ENCODE measurements at places on chromosomes 7 and 10.
A peak's percentile ranks its signal among the peaks of the same experiment; 100 is the strongest.

DNA sequence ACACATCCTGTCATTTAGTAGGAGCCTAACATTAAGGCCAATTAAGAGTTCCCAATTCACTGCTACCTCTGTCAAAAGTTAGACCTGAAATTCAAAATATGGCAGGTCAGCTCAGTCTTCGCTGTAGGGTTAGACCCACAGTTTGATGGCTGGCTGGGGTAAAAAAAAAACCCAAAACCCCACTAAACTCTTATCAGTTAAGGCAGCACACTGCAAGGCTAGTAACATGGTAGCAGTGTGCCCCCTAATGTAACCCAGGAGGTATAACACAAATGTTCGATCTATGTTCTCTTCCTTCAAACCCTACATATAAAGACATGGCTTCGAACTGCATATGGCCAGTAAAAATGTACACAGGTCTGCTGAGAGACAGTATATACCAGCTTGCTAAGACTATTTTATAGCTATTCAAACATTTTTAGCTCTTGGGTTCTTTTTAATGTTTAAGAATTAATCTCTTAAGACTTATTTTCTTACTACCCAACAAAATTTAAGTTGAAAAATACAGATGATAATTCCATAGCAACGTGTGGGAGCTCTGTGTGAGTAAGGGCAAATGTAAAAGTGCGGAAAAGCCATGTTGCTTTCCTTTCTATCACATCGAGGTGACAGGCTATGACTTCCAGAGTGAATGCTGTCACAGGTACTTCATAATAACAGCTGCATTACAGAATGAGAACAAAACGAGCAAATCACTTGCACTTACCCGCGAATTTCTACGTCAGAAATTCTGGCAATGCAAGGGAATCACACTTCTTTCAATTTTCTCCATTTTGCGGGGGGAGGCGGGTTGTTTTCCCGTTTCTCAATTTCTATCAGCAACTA is 168.4 kb upstream of the IMMP2L start:
- DNase-seq: no peak

DNA sequence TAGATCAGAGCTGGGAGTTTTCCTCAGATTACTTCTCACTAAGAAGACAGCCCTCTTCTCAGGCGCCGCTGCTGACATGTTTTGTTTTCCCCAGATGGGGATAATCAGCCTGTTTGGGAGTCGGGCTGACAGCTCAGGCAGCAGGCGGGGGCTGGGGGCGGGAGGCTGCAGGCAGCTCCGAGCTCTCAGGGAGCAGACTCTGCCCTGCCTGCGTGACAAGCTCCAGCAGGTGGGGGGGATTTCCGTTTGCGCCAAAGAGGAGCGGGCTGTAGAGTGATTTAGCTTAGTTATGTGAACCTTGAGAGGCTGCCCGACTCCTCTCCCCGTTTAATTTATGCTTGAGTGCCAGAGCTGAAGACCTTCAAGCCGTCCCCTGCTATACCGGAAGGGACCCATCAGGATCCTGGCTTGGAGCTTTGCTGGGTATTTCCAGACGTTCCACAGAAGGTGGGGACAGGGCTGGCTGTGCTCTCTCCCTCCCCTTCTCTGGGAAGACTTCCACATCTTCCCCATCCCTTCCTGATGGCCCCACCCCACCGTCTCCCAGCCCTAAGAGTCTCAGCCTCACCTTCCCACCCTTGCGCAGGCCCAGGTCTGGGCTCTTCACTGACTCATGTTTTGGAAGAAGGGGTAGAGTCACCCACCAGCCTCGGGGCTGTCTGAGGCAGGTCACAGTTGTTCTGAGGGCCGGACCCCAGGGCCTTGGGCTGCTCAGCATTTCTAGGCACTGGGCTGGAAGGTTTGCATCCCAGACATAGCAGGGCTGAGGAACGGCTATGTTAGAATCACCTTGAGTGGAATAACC is 24.7 kb upstream of the ADCYAP1R1 start:
- DNase-seq: no peak

DNA sequence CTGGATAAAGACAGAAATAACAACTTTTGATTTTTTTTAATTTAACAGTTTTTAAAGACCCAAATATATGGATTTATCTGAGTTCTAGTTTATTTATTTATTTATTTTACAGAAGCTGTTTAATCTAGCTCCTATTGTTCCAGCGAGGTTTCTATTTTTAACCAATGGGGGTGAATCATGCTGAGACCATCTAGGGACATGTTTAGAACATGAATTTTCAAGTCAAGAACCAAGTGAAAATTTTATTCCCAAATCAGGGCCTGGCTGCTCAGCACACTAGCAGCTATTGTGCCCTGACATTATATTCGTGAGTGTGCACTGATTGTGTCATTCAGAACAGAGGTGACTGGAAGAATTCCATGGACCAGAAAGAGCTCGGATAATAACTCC is 24.6 kb upstream of the MPP7 start:
- DNase-seq: no peak

- no peak for DNase-seq
Observed at GRCh38 chr10:84184517-84184916, 9.8 kb upstream of the CDHR1 start.

- no peak for DNase-seq
Observed at GRCh38 chr10:70804421-70804808, 11.3 kb upstream of the SGPL1 start.

- DNase-seq: no peak
Observed at GRCh38 chr10:3452683-3453361, 280.2 kb upstream of the PITRM1 start.

- DNase-seq: no peak
Observed at GRCh38 chr7:156157409-156158012, 345.2 kb upstream of the SHH start.

- DNase-seq: no peak
Observed at GRCh38 chr10:53122281-53122680, 349.7 kb upstream of the MBL2 start.

DNA sequence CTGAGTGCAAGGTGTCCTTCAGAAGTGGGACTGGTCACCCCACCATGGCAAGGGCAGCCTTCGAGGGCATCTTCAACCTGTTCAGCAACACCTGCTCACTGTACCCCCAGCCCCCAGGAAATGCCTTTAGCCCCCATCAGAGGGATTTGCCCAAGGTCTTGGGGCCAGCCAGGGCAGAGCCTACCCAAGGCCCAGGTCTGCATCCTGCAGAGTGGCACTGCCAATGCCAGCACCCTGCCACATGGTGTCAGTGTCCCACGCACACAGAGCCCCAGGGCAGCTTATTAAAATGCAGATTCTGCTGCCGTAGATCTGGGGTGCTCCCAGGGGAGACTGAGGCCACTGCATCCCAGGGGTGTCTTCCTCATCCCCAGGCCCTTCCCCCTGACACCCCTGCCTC is 106.2 kb upstream of the KCTD7 start:
- DNase-seq: no peak

DNA sequence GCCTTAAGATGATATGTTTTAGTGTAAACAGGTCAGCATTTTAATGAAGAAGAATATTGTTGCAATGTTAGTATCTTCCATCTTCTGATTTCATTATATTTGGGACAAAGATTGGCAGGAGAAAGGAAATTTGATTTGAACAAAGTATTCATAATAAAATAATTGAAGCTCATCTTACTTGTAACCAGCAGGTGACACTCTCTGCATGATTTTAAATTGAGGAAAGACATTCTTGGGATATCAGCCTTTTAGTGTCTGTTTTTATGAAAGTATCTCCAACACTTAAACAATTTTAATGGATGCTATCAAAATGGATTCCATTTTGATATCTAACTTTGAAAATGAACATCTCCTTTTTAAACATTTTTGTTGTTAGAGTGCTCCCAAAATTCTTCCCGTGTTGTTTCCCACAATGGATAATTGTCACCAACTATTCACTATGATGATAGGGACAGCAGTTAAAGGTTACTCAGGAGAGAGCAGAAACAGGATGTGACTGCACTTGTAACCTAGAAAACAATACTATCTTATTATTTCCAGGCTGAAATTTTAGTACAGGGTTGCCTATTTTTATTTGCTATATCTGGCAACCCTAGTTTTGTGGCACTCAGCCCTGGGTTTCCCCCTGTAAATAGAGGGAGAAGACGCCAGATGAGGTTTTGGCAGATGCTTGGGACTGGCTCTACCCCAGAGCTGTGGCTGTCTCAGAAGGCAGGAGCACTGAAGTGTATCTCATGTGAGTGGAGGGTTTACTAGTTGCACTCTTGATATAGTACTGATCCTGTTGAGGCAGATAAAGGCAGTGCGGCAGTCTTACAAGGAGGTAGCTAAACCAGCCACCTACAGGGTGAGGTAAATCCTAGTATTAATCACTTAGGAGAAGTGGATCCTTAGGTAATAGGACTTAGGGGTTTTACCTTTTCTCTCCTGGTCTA is 31.0 kb upstream of the ABCB4 start:
- DNase-seq: peak; percentile 6

DNA sequence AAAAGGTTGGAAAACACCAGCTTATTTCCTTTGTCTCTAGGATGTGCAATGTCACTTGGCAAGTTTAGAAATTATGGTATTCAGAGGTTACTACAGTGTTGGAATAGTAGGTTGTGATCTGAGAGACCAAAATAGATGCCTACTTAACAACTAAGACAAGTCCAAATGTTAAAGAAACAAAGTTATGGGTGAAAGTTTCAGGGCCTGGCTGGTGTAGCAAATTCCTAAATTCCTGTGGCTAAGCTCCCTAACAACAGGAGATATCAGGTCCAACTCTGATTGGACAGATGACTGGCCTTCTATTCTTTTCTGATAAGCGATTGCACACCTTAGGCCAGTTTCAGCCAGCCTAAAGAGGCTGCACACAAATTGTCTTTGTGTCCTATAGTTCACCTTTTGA is 873.5 kb downstream of the REEP3 start:
- DNase-seq: no peak

DNA sequence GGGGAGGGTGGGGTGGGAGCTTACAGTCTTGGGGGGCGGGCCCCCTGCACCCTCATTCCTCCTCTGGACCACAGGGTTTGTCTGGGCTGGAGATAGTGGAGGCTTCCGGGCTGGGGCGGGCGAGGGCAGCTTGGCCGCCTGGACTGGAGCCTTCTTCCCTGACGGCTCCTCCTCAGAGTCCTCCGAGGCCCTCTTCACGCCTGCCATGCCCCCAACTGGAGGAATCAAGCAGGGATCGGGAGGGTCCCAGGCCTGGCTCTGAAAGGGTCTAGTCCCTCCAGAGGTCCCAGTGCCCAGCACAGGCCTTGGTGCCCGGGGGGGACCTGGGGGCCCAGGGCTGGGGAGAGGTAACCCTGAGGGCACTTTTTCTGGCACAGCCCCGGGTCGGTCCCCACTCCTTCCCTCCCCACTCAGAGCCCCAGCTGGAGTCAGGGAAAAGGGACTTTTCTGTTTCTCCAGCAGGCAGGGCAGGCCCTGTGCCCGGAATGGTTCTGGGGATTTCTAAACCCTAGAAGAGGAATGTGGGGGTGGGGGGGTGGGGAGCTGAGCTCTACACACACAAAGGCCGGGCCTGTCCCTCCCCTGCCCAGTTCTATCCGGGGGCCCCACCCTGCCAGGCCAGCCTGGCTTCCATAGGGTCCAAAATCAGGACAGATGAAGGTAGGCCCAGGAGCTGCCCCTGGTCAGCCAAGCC is 11.6 kb downstream of the MICALL2 start:
- DNase-seq: no peak

DNA sequence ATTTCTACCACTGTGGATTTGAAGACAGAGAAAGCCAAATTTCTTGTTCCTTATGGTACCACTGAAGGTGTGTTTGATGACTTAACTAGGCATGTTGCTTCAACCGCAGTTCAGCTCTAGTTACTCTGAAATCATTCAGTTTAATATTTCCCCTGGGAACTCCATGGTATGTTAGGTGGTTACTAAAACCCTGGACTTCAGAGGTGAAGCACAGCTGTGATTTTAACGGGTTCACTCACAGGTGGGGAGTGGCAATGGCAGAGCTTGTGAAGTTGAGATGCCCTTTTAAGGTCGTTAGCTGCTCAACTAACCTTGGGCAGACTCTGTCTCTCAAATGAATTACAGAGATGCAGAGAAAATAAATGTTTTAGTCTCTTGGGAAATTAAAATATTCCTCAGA is 163.6 kb upstream of the PHYHIPL start:
- DNase-seq: no peak

DNA sequence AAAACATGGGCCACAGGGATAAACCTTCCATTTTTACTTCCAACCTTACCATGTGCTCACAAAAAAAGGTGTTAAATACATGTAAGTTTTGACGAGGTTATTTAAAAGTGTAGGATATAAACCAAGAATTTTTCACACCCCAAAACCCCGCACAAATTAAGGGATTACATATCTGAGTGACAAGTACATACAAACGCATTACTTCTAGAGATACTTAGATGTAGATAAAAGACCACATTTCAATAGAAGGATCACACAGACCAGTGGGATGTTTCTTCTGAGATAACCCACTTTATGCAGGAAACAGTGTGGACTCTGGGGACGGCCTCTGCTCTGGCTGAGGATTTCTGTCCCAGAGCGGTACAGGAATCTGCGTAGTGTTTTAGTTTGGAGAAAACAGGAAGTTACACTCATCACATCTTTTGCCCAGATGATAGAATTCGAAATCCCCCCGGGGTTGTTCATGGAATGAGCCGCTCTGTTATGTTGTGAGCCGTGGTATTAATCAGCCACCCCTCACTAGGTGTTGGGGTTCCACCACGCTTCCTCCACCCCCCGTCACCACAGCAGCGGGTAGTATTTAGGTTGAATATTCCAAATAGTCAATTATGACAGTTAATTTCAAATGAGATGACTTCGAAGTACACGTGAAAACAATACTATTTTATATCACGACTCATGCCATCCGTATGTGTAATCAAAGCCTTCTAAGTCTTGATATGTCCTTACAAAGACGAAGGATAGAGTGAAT is 1.3 kb upstream of the CUL1 start:
- DNase-seq: no peak

GRCh38 chr10:94042001-94042833 is 48.5 kb downstream of the PLCE1 start:
- DNase-seq: no peak

GRCh38 chr7:150489782-150490181 is 24.9 kb upstream of the GIMAP7 start:
- no peak for DNase-seq

- DNase-seq: no peak
Observed at GRCh38 chr7:110909117-110909516, 181.8 kb upstream of the LRRN3 start.

GRCh38 chr10:118369641-118370205 is 27.6 kb upstream of the FAM204A start:
- DNase-seq: no peak

- peak; percentile 51 for DNase-seq
Observed at GRCh38 chr7:5661942-5662341, 119.5 kb downstream of the RNF216 start.

- DNase-seq: no peak
Observed at GRCh38 chr10:28952523-28952922, 275.2 kb downstream of the BAMBI start.

DNA sequence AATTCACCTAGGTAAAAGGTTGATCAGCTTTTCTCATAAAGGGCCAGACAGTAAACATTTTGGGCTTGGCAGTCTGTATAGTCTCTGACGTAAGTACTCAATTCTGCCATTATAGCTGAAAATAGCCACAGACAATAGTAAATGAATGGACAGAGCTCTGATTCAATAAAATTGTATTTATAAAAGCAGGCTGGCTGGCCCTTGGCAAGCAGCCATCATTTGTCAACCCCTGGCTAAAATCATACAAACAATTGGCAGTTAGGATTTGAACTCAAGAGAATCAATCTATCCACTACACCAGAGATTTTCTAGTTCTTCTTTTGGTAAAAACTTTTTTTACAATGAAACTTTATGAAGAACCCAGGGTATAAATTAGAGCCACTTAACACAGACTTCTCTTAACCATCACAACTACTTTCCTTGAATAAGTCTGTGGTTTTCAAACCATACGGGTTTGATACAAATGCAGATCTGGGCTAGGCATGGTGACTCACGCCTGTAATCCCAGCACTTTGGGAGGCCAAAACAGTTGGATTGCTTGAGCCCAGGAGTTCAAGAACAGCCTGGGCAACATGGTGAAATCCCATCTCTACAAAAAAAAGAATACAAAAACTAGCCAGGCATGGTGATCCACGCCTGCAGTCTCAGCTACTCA is 124.5 kb downstream of the SLC16A9 start:
- DNase-seq: no peak
